ENCODE measurements at places on chromosomes 1 and 21.

DNA sequence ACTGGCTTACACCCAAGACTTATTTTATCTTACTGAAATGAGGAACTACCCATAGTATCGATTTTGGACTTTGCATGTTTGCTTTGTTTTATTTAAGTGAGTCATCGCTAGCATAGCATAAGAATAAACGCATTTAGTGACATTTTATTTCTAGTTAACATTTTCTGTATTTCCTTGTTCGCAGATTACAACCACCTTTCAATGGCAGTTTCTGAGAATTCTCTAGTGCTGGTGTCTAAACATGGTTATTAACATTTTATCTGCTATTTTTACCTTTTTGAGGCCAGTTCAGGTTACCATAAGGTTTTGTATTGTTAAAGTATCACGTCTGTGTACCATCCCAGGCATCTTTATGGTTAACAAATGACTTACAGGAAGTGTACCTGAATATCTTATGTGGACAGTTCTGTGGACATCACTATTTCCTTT, 24.5 kb downstream of the EEIG2 start:
- DNase-seq = no peak

GRCh38 chr1:55970526-55971110, 608.7 kb downstream of the PLPP3 start:
- no peak for DNase-seq

DNA sequence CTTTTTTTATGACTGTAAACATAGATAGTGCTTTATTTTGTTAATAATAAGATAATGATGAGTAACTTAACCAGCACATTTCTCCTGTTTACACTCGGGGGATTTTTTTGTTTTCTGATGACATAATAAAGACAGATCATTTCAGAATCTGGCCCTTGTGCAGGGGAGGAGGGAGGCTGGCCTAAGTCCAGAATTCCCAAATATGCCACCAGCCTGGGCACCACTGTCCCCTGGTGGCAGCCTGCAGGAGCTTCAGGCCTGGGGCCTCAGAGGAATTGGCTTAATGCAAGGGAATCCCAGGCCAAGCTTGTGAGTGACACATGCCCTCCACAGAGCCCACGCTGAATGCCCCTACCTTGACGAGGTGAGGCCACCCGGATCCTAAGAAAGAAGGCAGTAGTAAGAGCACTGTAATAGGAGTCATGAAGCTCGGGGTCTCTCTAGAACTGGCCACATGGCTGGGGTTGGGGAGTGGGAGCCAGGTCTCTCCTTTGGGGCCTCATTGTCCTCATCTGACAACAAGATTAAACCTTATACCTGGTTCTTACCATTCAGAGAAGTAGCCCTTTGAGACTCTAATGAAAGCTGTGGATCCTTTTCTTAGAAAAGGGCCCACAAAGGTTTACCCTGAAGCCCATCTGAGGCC, 24.1 kb downstream of the ETNK2 start:
- peak; percentile 65 for DNase-seq

DNA sequence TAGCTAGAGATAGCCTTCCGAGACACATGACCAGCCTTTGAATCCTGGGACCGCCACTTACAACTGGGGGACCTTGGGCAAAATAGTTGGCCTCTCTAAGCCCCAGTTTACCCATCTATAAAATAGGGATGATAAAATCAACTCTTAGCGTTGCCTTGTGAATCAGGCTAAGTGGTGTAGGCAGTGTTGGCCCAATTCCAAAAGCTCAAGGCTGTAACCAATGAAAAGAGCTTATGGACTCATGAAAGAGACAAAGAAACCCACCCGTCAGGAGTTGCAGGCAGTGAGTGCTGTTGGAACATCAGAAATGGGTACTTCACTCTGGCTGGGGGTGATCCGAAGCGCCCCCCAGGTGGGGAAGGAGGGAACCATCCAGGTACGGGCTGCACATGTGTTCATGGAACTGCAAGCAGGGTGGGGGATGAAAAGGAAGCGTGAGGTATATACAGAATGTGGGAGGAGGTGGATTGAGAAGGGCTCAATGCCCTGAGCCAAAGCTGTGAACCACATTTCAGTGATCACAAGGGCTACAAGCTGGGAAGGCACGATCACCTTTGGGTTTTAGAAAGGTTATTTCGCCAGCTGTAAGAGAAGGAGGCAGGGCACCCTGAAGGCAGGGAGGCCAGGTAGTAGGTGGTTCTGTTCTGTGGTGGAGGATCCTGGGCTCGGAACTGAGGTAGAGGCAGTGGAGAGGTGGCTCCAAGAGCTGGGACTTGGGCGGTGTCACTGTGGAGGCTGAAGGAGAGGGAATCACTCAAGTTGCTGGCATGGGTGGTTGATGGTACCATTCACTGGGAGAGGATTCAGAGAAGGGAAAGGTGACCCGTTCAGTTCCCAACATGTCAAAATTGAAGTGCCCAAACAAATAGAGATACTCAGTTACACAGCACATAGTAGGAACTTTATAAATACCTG, 11.4 kb upstream of the KIAA1614 start:
- DNase-seq = no peak

DNA sequence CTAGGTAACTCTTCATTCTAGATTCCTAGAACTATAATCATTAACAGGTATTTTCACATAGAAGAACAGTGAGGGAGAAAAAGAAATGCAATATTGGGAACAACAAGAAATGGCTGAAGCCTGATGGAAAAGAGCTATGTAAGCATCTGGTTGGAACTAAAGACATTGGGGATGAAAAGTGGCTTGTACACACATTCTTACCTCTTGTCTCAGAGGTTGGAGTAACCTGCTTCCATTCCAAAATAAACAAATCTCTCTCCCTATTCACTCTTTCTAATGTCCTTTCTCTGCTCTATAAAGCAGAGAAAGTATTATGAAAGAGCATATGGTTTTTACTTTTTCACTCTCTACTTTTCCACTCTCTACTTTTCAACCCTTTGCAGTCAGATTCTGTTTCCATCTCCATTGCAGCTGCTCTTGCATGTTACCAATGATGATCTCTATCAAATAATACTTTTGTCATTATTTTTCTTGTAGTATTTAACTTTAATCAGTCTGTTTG, 37.5 kb downstream of the CMPK1 start:
- DNase-seq = no peak

- DNase-seq = no peak
Observed at GRCh38 chr1:33249422-33249821, 6.9 kb upstream of the ZNF362 start.

- no peak for DNase-seq
Observed at GRCh38 chr1:201883786-201884185, 4.9 kb upstream of the SHISA4 start.

DNA sequence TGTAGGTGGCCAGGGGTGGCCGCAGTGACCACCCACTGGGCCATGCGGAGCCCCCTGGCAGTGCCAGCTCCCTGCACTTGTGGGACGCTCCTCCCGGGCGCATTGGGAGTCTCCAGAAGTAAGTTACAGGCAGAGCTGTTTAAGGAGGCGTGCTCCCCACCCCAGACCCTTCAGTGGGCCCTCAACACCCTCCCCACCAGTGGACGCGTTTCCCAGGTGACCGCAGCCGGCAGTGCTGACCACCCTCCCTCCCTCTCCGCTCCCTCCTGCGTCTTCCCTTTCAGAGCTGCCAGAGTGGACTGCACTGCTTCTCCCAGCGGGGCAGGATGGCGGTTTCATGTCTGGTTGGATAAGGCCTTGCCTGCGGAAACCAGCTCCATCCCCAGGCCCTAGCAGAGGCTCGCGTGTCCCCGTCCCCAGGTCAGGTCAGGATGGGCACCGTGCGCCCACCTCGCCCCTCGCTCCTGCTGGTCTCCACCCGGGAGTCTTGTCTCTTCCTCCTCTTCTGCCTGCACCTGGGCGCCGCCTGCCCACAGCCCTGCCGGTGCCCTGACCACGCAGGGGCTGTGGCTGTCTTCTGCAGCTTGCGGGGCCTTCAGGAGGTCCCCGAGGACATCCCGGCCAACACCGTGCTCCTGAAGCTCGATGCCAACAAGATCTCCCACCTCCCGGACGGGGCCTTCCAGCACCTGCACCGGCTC, 1.1 kb downstream of the LRRC3 start:
- DNase-seq = no peak

DNA sequence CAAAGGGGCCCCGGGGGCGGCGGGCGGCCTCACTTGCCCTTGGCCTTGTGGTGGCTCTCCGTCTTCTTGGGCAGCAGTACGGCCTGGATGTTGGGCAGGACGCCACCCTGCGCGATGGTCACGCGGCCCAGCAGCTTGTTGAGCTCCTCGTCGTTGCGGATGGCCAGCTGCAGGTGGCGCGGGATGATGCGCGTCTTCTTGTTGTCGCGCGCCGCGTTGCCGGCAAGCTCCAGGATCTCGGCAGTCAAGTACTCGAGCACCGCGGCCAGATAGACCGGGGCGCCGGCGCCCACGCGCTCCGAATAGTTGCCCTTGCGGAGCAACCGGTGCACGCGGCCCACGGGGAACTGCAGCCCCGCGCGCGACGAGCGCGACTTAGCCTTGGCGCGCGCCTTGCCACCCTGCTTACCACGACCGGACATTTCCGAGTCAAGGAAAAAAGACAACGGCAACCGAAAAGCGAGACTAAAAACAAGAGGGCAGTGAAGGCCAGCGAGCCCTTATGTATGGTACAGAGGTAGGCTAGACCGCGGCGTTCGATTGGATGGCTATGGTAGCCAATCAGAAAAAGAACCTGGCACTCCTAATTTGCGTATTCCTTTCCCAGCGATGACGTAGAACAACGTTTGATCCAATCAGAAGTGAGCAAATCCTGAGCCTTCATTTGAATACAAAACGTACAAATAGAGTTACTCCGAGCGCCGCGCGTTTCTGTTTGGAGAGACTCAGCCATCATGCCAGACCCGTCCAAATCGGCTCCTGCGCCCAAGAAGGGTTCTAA, 29.6 kb upstream of the RNF187 start:
- DNase-seq = peak; percentile 93

DNA sequence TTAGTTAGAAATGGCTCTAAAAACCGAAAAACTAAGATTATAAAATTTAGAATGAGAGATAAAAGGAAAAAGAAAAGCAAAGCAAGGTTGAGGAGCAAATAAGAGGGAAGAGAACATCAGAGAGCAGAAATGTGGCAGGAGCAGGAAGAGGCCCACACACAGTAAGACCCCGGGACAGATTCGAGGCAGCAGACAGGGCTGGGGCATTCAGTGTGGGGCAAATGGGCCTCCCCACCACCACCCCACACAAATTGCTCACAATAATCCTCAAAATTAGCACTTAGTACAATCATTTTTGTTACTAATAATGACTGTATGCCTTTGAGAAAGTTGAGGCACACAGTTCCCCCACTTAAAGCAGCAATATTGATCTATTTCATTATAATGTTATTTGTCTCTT, 17.1 kb upstream of the SLC44A3 start:
- no peak for DNase-seq

- DNase-seq = no peak
Observed at GRCh38 chr21:31803039-31804007, 69.5 kb upstream of the HUNK start.

- no peak for DNase-seq
Observed at GRCh38 chr1:100955322-100955721, 59.4 kb downstream of the SLC30A7 start.

DNA sequence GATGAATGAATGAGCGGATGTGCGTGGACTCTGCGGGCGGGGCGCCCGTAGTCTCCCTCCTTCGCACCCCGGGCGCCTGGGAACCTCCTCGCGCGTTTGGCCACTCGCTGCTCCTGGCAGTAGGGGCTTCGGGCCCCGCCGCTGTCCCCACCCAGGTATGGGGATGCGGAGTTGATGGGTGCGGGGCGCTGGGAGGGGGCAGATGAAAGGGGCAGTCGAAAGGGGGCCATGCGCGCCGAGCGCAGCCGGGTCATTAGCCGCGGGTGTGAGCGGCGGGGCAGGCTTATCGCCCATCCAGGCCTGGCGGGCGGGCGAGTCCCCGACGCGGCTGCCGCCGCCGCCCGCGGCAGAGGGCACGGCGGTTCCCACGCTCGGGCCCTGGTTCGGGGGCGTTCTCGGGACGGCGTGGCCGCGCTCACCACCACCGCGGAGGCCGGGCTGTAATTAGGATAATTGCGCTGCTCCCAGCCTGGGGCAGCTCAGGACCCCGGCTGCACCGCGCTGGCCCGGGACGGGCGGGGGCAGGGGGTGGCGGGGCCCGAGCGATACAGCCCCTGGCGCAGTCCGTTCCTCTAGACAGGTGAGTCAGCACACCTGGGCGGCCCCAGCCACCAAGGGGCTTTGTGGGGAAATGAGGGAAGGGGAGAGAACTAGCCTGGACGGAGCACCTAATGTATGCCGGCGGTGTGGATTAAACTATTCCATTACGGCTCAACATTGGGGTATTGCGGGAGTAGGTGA, 22.1 kb upstream of the CITED4 start:
- peak; percentile 41 for DNase-seq

GRCh38 chr1:44354268-44354839, 703 bp downstream of the ERI3 start:
- no peak for DNase-seq

GRCh38 chr1:56056438-56057287, 522.7 kb downstream of the PLPP3 start:
- no peak for DNase-seq

GRCh38 chr1:86823821-86824500, 90.0 kb downstream of the SELENOF start:
- DNase-seq = no peak

DNA sequence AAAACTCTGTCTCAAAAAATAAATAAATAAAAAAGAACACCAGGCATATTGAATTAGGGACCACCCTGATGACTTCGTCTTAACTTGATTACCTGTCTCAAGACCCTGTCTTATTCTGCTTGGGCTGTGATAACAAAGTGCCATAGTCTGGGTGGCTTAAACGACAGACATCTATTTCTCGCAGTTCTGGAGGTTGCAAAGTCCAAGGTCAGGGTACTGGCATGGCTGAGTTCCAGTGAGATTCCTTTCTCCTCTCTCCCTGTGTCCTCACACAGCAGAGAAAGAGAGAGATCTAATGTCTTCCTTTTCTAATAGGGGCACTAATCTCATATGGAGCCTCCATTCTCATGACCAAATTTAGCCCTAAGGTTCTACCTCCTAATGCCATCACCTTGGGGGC, 145.6 kb downstream of the HUNK start:
- DNase-seq = no peak

- peak; percentile 16 for DNase-seq
Observed at GRCh38 chr1:203131548-203132200, 4.1 kb downstream of the ADORA1 start.

- DNase-seq = no peak
Observed at GRCh38 chr1:59025898-59026426, 242.1 kb upstream of the JUN start.

GRCh38 chr1:8218351-8219092, 99.4 kb upstream of the SLC45A1 start:
- DNase-seq = no peak

GRCh38 chr1:233379869-233380438, 52.4 kb downstream of the MAP3K21 start:
- no peak for DNase-seq

- DNase-seq = peak; percentile 78
Observed at GRCh38 chr1:153122831-153123421, 9.6 kb upstream of the SPRR2F start.

GRCh38 chr1:74853756-74854155, 120.8 kb downstream of the TYW3 start:
- no peak for DNase-seq

GRCh38 chr1:172286629-172287076, 133.8 kb upstream of the C1orf105 start:
- no peak for DNase-seq
